Forelimb muscle (tissue), 1 donor: ENCODE measurements at places on chromosomes 16 and 17.

DNA sequence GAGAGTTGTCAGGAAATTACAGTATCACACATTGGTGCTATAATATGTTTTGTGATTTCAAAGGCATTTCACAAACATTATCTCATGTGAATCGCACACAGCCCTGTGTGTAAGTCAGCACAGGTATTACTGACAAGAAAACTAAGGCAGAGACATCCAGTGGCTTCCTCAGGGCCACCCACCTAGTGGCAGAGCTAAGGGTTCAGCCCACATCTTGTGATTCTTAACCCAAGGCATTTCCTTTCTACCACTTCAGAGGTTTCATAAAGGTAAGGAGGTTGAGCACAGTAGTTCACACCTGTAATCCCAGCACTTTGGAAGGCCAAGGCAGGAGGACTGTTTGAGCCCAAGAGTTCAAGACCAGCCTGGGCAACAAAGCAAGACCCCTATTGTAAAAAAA lies 58.2 kb downstream of the STX8 start:
- no peak for DNase-seq

GRCh38 chr17:19510903-19511302 lies 22.8 kb upstream of the SLC47A1 start:
- DNase-seq = no peak

- no peak for DNase-seq
Observed at GRCh38 chr16:80171746-80172145, 369.0 kb upstream of the DYNLRB2 start.

DNA sequence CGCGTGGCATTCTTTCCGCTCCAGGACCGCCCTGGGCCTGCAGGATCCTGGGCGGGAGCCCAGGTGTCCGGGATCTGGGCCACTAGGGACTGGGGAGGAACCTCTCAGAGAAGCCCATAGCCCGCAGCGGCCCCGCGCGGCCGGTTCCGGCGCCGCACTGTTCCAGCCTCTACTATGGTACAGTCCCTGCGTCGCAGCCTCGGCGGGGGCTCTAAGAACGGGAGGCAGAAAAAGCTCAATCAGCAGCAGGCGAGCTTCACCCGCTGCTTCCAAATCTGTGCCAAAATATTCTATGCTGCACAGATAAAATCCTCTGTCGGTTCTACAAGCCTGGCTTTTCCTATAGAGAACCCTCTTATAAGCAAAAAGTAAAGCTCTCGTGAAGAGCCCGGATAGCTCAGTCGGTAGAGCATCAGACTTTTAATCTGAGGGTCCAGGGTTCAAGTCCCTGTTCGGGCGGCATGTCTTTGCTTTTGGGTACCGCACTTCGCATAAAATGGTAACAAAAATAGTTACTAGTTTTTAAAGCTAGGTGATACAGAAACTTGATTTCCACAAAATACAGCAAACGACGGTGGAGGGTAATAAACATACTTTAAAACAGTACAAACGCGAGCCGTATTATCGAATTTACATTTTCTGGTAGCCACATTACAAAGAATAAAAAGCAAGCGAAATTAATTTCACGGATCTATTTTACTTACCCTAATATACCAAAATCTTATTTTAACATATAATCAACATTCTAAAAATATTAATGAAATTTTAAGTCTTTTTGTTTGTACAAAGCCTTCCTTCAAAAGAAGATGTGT lies 661 bp upstream of the ALOXE3 start:
- no peak for DNase-seq

DNA sequence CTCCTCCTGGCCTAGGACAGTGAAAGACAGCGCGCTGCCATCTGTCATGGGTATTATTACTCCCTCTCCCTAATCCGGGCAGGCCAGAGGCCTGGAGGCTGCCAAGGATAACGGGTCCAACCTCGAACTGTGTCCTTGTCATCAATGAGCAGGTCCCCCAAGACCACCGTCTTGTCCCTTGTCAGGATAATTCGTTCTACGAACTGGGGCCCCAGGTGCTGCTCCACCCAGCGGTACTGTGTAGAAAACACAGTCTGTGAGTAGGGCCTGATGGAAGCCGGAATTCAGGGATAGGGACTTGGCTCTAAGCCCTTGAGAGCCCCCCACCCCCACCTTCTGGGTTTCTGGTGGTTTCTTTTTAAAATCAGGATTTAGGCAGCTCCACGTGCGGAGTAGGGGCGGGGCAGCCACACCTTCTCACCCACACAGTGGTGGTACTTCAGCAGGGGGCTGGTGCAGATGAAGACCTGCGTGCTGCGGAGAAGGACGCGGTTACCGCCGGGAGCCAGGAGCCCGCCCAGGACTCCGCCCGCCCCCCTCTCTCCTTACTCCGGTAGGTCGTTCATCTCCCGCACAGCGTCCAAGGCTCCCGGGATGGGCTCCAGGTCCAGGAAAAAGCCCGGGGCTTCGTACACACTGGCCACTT lies 787 bp downstream of the NT5C start:
- DNase-seq = no peak

GRCh38 chr17:43907425-43907981 lies at the start of gene MPP2:
Gene MPP2, minus strand, starts transcription at chr17:43907536. Its CDS starts 3,076 bp downstream, at chr17:43904460.
- DNase-seq = peak; percentile 49

- no peak for DNase-seq
Observed at GRCh38 chr16:54846766-54847165, 83.9 kb upstream of the IRX5 start.

DNA sequence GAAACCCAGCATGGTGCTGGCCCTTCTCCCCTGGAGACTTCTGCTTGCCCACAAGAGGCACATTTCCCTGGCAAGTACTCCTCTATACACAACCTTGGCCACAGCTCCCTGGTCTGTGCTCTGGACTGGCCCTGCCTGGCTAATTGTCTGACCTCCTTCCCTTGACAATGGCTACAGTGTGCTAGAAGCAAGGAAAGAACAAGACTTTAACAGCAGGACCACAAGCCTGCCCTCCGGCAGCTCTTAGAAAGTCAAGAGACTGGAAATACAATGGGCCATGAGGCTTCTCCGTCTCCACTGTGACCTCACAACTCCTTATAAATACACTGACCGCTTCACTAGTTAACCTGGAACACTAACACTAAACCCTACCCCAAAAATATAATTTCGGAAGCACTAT lies 36.7 kb downstream of the LIG3 start:
- no peak for DNase-seq

DNA sequence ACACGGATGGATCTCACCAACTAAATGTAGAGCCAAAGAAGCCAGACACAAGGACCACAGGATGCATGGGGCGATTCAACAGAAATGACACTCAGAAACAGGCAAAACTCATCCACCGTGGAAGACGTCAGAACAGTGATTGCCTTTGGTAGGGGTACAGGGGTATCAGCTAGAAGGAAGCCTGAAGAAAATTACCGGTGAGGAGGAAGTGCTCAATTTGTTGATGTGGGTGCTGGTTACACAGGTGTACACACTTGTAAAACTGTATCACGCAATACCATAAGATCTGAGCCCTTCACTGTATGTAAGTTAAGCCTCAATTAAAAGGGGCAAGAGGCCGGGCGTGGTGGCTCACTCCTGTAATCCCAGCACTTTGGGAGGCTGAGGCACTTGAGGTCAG lies 226.1 kb downstream of the C16orf78 start:
- no peak for DNase-seq
